Right lung (tissue), 10 donors: ENCODE measurements at places on chromosomes 6 and 20. TPM values are rescaled to one million over a fixed set of nuclear protein-coding genes. Genes with fewer than 3 reads are reported as not detected.

C6orf118 gene
- polyA plus RNA-seq: 1.6 TPM

PRKN gene
- 3.6 TPM for polyA plus RNA-seq

TJAP1 gene
- 33.3 TPM for polyA plus RNA-seq

- no peak for DNase-seq
These were observed 126.9 kb downstream of the MRPL14 start for GRCh38 chr6:44000164-44000842.

- no peak for DNase-seq
These were observed 385.7 kb upstream of the MMS22L start for GRCh38 chr6:97668716-97669115.
